ENCODE measurements at places on chromosomes 1 and 21.
A peak's percentile ranks its signal among the peaks of the same experiment; 100 is the strongest.

GRCh38 chr1:82795508-82796149 lies 994.9 kb downstream of the ADGRL2 start:
- DNase-seq = no peak

DNA sequence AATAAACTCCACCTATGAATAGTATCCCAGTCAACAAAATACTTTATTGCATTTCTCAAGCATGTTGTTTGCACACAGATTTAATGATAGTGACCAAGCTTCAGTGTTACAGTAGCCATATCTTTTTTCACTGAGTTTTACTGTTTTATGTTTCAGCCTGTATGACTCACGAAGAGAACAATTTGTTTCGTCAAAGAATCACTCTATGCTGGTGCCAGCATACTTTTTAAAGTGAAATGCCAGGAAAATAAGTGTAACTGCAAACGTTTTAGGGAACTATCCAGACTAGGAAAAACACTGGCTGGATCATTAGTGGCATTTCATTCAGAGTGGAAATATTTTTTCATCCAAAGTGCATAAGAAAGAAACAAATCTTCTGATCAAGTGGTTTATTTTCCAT lies 210.8 kb downstream of the COL11A1 start:
- no peak for DNase-seq

DNA sequence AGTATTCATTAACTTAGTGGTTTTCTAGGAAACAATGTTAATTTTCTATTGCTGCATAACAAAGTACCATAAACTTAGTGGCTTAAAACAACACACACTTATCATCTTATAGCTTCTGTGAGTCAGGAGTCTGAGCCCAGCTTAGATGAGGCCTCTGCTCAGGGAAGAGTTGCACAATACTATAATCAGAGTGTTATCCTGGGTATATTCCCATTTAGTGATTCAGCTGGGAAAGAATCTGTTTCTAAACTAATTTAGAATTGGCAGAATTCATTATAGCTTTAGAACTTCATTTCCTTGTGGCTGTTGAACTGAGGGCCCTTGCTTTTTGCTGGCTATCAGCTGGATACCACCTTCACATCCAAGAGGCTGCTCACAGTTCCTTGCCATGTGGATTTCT lies 515.5 kb downstream of the BRINP3 start:
- no peak for DNase-seq

GRCh38 chr1:6785728-6786505 lies 663 bp downstream of the CAMTA1 start:
- peak; percentile 23 for DNase-seq

DNA sequence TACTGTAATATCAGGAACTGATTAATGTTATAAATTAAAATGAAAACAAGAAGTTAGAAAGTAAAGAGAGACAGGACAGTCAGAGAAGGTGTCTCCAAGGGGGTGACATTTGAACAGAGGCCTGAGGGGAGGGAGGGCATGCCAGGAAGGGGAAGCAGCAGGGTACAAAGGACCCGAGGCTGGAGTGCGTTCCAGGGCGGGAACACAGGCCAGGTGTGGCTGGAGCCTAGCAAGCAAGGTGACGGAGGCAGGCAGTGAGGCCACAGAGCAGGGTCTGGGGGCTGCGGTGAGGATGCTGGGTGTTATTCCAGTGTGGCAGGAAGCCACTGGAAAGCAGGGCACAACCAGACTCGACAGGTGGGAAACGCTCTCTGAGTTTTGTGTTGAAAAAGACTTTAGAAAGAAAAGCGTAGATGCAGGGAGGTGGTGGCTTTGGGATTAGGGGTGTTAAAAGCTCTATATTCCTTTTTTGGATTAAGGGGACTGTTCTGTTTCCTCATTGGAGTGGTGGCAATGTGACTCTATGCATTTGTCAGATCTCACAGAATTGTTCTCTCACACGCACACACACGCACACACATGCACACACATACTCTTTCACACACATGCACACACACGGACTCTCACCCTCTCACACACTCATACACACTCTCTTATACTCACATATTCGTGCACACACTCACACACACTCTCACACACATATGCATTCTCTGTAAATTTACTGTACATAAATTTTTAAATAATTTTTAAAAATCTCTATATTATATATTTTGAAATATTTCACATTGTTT lies 124.5 kb downstream of the GLIS1 start:
- DNase-seq = no peak

DNA sequence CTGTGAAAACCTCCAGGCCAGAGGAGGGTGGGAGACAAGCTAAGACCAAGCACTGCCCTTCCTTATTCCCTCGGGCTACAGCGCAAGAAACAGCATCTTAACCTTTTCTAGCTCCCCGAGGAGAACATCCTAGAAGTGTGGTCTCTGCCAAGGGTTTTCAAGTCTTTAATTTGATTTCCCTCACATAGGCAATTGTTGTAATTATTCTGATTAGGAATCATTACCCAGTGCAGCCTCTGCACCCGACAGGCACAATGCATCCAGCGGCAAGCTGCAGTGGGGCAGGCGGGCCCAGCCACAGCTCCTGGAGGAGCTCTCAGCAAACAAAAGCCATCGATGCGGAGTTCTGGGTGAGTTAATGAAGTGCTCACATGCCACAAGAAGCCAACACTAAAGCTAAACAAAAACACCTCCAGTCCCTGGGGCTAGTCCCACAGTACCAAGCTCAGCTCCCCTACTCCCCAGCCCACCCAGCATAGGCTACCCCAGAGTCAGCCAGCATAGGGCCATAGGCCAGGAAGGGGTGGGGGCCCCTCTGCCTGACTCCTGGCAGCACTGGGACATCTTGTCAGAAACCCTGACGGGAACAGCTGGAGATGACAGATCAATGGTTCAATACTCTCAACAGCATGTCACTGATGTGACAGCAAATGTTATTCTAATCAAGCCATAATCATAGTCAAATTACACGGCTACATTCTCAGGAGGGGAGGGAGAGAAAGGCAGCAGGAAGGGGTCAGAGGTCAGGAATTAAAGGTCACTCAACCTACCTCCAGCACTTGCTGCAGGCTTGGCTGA lies 42.5 kb downstream of the ERI3 start:
- DNase-seq = no peak

Data from activated T-cell treated with anti-CD3 and anti-CD28 coated beads for 24 hours (primary cell).